Cardiac fibroblast (primary cell): ENCODE measurements at places on chromosomes 7 and 10.
A peak's percentile ranks its signal among the peaks of the same experiment; 100 is the strongest.

- DNase-seq, result no peak
These were observed 326.8 kb downstream of the TCERG1L start for GRCh38 chr10:130984686-130985085.

DNA sequence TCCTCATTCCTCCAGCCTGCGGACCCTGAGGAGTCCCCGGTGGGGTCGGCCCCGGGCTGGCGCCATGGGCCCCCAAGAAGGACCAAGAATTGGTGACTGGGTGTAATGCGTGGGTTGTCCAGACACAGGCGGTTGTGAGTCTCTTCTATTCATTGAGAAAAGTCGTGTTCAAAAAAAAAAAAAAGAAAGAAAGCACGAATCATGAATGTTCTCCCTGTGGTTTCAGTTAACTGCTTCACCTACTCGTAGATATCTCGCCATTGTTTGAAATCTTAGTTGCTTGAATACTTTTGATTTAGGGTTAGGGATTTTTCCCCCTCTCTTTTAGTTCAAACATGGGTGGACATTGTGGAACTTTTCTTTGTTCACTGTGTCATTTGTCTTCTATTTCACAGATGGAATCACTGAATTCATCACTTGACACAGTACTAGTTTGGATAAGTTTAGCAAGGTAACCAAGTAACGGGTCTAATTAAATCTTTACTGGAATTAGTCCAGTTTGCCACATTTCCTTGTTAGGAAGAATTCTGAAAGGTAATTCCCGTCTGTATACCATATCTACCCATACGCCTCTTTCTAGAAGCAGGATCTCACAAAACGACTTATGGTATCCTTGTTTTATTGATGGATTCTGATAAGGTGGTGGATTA is 775 bp downstream of the STARD3NL start:
- DNase-seq, result peak; percentile 60

- DNase-seq, result no peak
These were observed 145.7 kb downstream of the EGFR start for GRCh38 chr7:55164527-55164926.

DNA sequence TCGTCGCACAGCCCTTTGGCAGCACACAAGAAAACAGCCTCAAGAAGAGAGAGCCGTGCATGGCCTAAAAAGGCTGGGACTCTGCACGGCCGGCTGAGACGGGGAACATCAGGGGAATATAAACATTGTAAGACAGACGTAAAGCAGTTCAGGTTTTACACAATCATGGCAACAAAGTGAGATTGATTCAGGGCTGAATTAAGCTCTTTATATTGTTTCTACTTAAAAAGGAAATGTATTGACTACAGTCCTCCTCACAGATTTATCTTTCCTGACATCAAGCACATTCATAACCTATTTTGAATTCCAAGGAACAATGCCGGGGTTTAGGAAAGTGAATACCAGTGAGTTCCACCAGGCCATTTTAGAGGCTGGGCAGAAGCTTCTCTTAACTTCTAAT is 25.2 kb downstream of the SORBS1 start:
- peak; percentile 18 for DNase-seq

GRCh38 chr7:49852619-49853462 is 79.4 kb downstream of the VWC2 start:
- DNase-seq, result peak; percentile 53

GRCh38 chr7:22665923-22666322 is 61.1 kb upstream of the IL6 start:
- no peak for DNase-seq

DNA sequence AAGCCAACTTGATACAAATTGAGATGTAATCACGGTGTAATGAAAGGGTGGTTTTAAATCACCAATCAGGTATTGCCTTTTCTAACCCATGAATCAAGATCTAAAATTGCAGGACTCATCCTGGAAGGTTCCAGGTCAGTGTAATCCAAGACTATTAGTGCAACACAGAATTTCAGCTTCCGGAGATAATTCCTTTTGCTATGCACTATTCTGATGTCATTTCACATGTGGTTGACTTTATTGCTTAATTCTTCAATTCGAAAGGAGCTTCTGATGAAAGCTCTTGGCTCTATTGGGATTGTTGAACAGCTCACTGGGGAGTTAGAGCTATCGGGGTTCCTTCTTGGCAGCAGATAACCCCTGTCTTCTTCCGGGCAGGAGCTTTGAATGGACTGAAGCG is 147.4 kb upstream of the INSYN2A start:
- peak; percentile 35 for DNase-seq

- DNase-seq, result no peak
These were observed 57.7 kb upstream of the EFCAB10 start for GRCh38 chr7:105638902-105639495.

DNA sequence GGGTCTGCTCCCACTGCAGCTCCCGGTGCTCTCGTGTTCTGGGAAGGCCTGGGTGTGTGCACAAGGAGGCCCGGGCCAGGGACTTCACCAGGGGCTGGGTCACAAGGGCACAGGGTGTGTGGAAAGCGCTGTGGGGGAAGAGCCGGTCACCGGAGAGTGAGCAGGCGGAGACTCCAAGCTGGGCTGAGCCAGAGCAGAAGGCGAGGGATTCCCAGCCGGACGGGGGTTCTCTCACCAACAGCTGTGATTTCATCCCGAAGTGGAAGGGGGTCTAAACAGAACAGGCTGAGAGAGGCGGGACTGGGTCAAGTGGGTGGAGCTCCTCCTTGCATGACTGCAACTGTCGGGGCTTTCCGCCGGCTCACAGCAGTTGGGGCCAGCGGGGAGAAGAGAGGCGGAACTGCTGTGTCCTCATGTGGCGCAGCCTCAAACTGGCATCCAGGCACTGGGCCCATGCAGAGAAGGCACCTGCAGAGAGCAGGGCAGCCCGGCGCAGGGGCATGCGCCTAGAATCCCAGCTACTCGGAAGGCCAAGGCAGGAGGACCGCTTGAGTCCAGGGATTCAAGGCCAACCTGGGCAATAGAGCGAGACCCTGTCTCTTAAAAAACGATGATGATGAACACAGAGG is 7.6 kb upstream of the ORAI2 start:
- no peak for DNase-seq
